Activated B cell treated with CpG ODN at 0.5 μM for 24 hours (primary cell): ENCODE measurements at places on chromosomes 5 and 9.

GRCh38 chr5:1720396-1721110 lies 79.1 kb downstream of the MRPL36 start:
- H3K4me1 ChIP-seq, result no peaks in the 10 kb centered on the region
- H3K27ac ChIP-seq, result no peak overlapping the region
- H3K27me3 ChIP-seq, result peaks cover 1% of the 10 kb centered on the region
- no peaks in the 10 kb centered on the region for H3K36me3 ChIP-seq
- DNase-seq, result no peak

- peaks cover 74% of the 10 kb centered on the region for H3K4me1 ChIP-seq
- H3K36me3 ChIP-seq, result peaks cover 95% of the 10 kb centered on the region
- peak overlapping the region; percentile 24 for H3K4me3 ChIP-seq
- H3K27me3 ChIP-seq, result no peaks in the 10 kb centered on the region
- H3K27ac ChIP-seq, result peak overlapping the region; percentile 88
Measured at GRCh38 chr9:114363424-114363823, 24.4 kb downstream of the AKNA start.

- no peaks in the 10 kb centered on the region for H3K36me3 ChIP-seq
- peaks cover 3% of the 10 kb centered on the region for H3K27me3 ChIP-seq
- no peak overlapping the region for H3K4me3 ChIP-seq
- H3K27ac ChIP-seq, result no peak overlapping the region
- no peaks in the 10 kb centered on the region for H3K4me1 ChIP-seq
Measured at GRCh38 chr5:6768590-6769230, 55.5 kb downstream of the TENT4A start.

DNA sequence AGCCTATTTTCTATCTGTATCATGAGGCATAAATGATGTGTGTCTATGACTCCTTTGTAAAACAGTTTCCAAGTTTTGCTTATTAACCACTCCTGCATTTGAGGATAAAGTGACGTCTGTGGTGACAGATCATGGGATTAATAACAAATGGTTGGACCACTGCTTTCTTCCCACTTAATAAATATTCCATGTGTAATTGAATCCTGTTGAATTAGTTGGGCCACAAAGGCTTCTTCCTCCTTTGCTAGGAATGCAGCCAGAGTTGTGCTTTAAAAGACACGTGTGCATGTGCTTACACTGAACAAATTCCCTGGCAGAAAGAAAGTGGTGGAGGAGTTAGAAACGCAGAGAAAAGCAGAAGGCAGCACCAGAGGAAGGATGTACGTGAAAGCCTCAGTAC lies 150.2 kb downstream of the ACTBL2 start:
- no peak for DNase-seq
- H3K36me3 ChIP-seq, result no peaks in the 10 kb centered on the region
- H3K4me1 ChIP-seq, result no peaks in the 10 kb centered on the region

- H3K4me1 ChIP-seq, result peaks cover 59% of the 10 kb centered on the region
- peak overlapping the region; percentile 79 for H3K4me3 ChIP-seq
- H3K27me3 ChIP-seq, result no peaks in the 10 kb centered on the region
- peaks cover 4% of the 10 kb centered on the region for H3K36me3 ChIP-seq
- peak overlapping the region; percentile 94 for H3K27ac ChIP-seq
- DNase-seq, result peak; percentile 35
Measured at GRCh38 chr9:128072144-128073021, 4.4 kb downstream of the SLC25A25 start.

DNA sequence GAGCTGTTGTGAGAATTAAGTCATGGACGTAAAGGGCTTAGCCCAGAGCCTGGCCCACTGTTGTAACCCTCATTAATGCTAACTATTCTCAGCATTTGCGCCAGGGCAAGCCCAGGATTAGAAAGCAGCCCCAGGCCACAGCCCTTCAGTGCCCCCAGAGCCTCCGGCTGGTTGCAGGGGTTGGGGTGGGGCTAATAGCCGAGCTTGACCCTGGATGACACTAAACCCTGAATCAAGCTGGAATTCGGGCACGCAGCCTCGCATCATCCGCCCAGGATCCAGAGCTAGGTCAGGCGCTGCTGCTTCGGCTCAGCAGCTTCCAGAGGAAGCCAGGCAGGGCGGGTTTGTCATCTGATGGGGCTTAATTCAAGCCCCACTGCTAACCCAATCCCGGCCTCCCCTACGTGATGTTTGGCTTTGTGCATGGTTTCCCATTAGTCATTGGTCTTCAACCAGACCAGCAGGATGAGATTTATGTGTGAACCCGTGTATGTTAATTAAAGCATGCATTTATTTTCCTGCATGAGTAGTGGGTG lies 1.2 kb upstream of the MEGF9 start:
- H3K27me3 ChIP-seq, result no peaks in the 10 kb centered on the region
- peak overlapping the region; percentile 65 for H3K27ac ChIP-seq
- H3K4me1 ChIP-seq, result peaks cover 32% of the 10 kb centered on the region
- H3K36me3 ChIP-seq, result peaks cover 6% of the 10 kb centered on the region
- peak overlapping the region; percentile 87 for H3K4me3 ChIP-seq

GRCh38 chr9:17531642-17532254 lies 47.1 kb upstream of the SH3GL2 start:
- H3K27me3 ChIP-seq, result no peaks in the 10 kb centered on the region
- no peak overlapping the region for H3K27ac ChIP-seq
- no peak for DNase-seq

GRCh38 chr5:128774605-128775004 lies 190.7 kb upstream of the SLC27A6 start:
- no peak overlapping the region for H3K4me3 ChIP-seq
- no peaks in the 10 kb centered on the region for H3K4me1 ChIP-seq
- no peaks in the 10 kb centered on the region for H3K27me3 ChIP-seq
- H3K27ac ChIP-seq, result no peak overlapping the region

DNA sequence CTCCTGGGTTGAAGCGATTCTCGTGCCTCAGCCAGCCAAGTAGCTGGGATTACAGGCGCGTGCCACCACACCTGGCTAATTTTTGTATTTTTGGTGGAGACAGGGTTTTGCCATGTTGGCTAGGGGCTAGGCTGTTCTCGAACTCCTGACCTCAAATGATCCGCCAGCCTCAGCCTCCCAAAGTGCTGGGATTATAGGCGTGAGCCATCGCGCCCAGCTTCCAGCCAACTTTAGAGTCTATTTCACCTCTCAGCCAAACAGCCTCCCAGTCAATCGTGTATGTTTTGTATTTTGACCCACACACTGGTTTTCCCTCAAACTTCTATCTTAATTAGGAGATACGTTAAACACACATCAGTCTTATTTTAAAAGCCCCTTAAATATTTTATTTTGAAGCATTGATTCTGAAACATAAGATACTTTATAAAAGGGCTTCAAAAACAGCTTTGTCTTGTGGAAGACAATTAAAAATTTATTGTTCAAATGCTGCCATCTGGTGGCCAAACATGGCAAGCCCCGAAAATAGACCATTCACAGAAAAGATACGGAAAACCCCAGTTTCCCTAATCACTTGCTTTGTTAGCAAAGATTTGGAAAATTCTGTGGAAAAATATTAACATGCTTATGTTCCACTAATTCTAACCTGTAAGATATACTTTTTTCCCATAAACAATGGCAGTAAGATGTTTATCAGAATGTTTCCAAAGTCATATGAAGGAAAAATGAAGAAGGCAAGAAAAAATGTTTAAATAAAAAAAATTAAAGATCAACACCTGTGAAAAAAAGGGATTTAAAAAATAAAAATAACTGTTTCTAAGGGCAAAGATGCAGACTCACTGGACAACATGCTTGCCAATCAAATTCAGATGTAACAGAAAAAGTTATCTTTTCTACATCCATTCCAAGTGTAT lies 33.1 kb downstream of the APTX start:
- peaks cover 2% of the 10 kb centered on the region for H3K4me1 ChIP-seq
- H3K27ac ChIP-seq, result no peak overlapping the region
- H3K36me3 ChIP-seq, result peaks cover 22% of the 10 kb centered on the region

- peak overlapping the region; percentile 46 for H3K27ac ChIP-seq
- H3K4me3 ChIP-seq, result peak overlapping the region; percentile 80
- H3K4me1 ChIP-seq, result peaks cover 14% of the 10 kb centered on the region
- DNase-seq, result peak; percentile 23
Measured at GRCh38 chr9:38066914-38067858, 1.8 kb downstream of the SHB start.

GRCh38 chr9:115672477-115673316 lies 480.9 kb upstream of the PAPPA start:
- H3K36me3 ChIP-seq, result no peaks in the 10 kb centered on the region
- no peak overlapping the region for H3K27ac ChIP-seq
- no peaks in the 10 kb centered on the region for H3K4me1 ChIP-seq
- no peak overlapping the region for H3K4me3 ChIP-seq
- DNase-seq, result no peak

DNA sequence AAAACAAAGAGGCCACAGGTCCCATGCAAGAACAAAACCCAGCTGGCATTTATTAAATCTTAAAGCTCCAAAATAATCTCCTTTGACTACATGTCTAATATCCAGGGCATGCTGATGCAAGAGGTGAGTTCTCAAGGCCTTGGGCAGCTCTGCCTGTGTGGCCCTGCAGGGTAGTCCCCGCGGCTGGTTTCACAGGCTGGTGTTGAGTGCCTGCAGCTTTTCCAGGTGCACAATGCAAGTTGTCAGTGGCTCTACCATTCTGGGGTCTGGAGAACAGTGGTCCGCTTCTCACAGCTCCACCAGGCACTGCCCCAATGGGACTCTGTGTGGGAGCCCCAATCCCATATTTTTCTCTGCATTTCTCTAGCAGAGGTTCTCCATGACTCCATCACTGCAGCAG lies 54.4 kb upstream of the HCN1 start:
- H3K27me3 ChIP-seq, result no peaks in the 10 kb centered on the region
- no peaks in the 10 kb centered on the region for H3K36me3 ChIP-seq
- no peaks in the 10 kb centered on the region for H3K4me1 ChIP-seq
- H3K27ac ChIP-seq, result no peak overlapping the region
- DNase-seq, result no peak
- no peak overlapping the region for H3K4me3 ChIP-seq

- DNase-seq, result no peak
- peaks cover 11% of the 10 kb centered on the region for H3K27me3 ChIP-seq
- H3K4me1 ChIP-seq, result peaks cover 19% of the 10 kb centered on the region
- H3K27ac ChIP-seq, result no peak overlapping the region
Measured at GRCh38 chr5:107570181-107570580, 100.6 kb downstream of the EFNA5 start.
